Left ventricle myocardium inferior (tissue), 1 donor: ENCODE measurements at places on chromosomes 3 and 15. TPM values are rescaled to one million over a fixed set of nuclear protein-coding genes. Genes with fewer than 3 reads are reported as not detected.
A peak's percentile ranks its signal among the peaks of the same experiment; 100 is the strongest.

DNA sequence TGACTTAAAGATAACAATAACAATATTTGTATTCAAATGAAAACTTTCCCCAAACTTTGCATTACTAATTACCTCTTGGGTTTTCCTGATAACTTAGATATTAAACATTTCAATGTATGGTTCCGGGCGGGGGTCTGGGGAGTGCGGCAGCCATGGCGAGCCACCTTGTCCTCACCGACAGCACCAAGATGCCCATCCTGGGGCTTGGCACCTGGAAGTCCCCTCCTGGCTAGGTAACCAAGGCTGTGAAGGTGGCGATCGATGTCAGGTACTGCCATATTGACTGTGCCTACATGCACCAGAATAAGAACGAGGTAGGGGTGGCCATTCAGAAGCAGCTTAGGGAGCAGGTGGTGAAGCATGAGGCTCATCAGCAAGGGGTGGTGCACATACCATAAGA, 478.7 kb downstream of the CNTN3 start:
- no peaks in the 10 kb centered on the region for H3K36me3 ChIP-seq
- no peaks in the 10 kb centered on the region for H3K4me1 ChIP-seq
- H3K4me3 ChIP-seq = no peak overlapping the region
- no peaks in the 10 kb centered on the region for H3K27me3 ChIP-seq
- no peak overlapping the region for H3K27ac ChIP-seq
- DNase-seq = no peak

- H3K27ac ChIP-seq = no peak within 1 kb of the TSS
- no peaks in the 10 kb centered on the region for H3K4me1 ChIP-seq
- peaks cover 26% of the 10 kb centered on the region for H3K27me3 ChIP-seq
- no peaks in the 10 kb centered on the region for H3K36me3 ChIP-seq
- no peak for DNase-seq
- no peak within 1 kb of the TSS for H3K4me3 ChIP-seq
Observed at GRCh38 chr3:139020868-139021234, at the start of gene PRR23B. PRR23B (minus strand) TSS chr3:139020926; CDS start chr3:139020661, 265 bp downstream.

GRCh38 chr3:136651581-136651980, 100.6 kb downstream of the STAG1 start:
- H3K36me3 ChIP-seq = no peaks in the 10 kb centered on the region
- H3K27me3 ChIP-seq = no peaks in the 10 kb centered on the region
- peaks cover 3% of the 10 kb centered on the region for H3K4me1 ChIP-seq
- DNase-seq = no peak

GRCh38 chr3:13027154-13027553, 46.1 kb downstream of the IQSEC1 start:
- no peak overlapping the region for H3K27ac ChIP-seq
- H3K4me3 ChIP-seq = no peak overlapping the region
- H3K36me3 ChIP-seq = no peaks in the 10 kb centered on the region
- H3K4me1 ChIP-seq = peaks cover 33% of the 10 kb centered on the region
- DNase-seq = no peak

SLCO2A1 gene
- 18.0 TPM for total RNA-seq

- no peak overlapping the region for H3K27ac ChIP-seq
- no peaks in the 10 kb centered on the region for H3K27me3 ChIP-seq
- H3K4me3 ChIP-seq = no peak overlapping the region
Observed at GRCh38 chr3:175111036-175111435, 251.9 kb downstream of the NAALADL2 start.

GRCh38 chr3:31105011-31105410, 210.6 kb upstream of the GADL1 start:
- no peak for DNase-seq
- no peak overlapping the region for H3K27ac ChIP-seq
- no peaks in the 10 kb centered on the region for H3K36me3 ChIP-seq
- no peak overlapping the region for H3K4me3 ChIP-seq
- H3K27me3 ChIP-seq = no peaks in the 10 kb centered on the region

DNA sequence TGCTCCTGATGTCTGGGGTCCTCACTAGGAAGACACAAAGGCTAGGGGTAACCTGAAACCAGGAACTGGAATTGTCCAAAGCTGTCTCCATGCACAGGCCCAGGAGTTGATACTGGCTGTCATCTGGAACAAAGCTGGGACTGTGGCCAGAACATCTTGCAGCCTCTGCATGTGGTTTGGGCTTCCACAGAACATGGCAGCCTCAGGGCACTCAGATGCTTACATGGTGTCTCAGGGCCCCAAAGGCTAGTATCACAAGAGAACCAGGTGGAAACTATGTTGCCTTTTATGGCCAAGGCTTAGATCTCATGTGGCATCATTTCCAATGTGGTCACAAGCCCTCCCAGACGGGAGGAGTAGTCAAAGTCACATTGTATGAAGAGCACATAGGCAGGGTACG, 335.2 kb upstream of the TRIM42 start:
- H3K27me3 ChIP-seq = no peaks in the 10 kb centered on the region
- DNase-seq = no peak
- no peak overlapping the region for H3K27ac ChIP-seq
- no peaks in the 10 kb centered on the region for H3K36me3 ChIP-seq

DNA sequence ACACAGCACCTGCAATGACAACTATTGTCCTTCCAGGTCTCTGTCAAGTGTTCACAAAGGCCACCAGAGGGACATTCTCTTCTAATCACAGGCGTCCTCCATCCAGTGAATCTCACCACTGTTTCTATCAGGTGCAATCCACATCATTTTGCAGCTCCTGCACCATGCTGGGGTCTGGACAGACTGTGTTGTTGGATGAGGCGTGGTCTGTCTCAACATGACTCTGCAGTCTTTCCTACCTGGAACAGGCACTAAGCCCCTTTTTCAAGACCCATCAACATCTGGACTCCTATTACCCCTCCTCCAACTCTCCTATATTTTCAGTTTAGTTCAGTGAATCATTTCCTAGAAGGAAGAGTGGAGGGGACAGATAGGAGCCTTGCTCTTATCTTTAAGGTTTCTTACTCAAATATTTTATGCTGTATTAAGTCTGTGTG, 31.5 kb upstream of the VEPH1 start:
- no peaks in the 10 kb centered on the region for H3K27me3 ChIP-seq
- no peak overlapping the region for H3K27ac ChIP-seq
- H3K4me1 ChIP-seq = peaks cover 4% of the 10 kb centered on the region
- H3K4me3 ChIP-seq = no peak overlapping the region
- no peak for DNase-seq
- no peaks in the 10 kb centered on the region for H3K36me3 ChIP-seq

MORC1 gene
- total RNA-seq = not detected

GRCh38 chr3:354432-354831, 157.9 kb downstream of the CHL1 start:
- H3K4me3 ChIP-seq = no peak overlapping the region
- H3K4me1 ChIP-seq = peaks cover 6% of the 10 kb centered on the region
- DNase-seq = no peak
- no peaks in the 10 kb centered on the region for H3K36me3 ChIP-seq
- H3K27ac ChIP-seq = no peak overlapping the region

- no peak overlapping the region for H3K27ac ChIP-seq
- H3K4me1 ChIP-seq = peaks cover 11% of the 10 kb centered on the region
- H3K27me3 ChIP-seq = no peaks in the 10 kb centered on the region
- no peak overlapping the region for H3K4me3 ChIP-seq
Observed at GRCh38 chr3:71260782-71261181, 322.7 kb downstream of the FOXP1 start.

DNA sequence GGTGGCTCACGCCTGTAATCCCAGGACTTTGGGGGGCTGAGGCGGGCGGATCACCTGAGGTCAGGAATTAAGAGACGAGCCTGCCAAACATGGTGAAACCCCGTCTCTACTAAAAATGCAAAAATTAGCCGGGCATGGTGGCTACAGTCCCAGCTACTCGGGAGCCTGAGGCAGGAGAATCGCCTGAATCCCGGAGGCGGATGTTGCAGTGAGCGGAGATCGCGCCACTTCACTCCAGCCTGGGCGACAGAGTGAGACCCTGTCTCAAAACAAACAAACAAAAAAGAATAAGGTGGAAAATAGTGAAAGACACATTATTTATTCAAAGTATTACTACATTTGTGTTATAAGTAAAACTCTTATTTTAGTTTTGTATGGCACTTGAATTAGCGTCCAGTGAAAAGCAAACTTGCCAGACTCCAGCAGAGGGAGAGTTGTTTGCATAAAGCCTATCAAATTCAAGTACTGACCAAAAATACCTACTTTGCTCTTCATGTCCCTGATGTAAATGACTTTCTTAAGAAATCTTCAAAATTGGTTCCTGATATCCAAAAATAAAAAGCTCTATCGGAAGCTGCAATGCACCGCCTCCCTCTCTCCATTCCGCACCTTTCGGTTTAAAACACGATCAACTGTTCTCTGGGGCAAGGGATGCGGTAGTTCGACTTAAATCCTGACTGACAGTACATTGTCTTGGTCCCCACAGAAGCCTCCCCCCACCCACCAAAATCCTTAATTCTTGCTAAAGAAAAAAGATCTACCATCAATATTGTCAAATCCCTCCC, 1.2 kb downstream of the TRPM7 start:
- peak overlapping the region; percentile 97 for H3K27ac ChIP-seq
- DNase-seq = no peak
- no peaks in the 10 kb centered on the region for H3K27me3 ChIP-seq

DNA sequence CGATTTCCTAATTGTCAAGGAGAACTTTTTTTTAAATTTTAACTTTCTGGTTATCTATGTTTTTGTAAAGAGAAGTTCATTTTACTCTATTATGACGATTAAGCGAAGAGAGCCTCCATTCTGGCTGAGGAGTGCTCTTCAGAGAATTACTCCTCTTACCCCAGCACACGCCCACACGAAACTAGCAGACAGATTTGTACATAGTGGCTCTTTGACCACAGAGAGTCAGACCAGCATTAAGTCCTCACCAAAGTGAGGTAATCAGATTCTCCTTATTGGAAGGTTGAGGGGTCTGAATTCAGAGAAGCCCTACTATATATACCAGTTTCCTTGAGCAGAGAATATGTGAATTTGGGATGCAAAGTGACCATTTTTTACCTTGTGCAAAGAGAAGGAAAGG, 204.8 kb upstream of the TSC22D2 start:
- H3K4me1 ChIP-seq = no peaks in the 10 kb centered on the region
- H3K36me3 ChIP-seq = no peaks in the 10 kb centered on the region
- H3K27ac ChIP-seq = no peak overlapping the region
- no peak for DNase-seq

- DNase-seq = no peak
- peak overlapping the region; percentile 80 for H3K4me3 ChIP-seq
- H3K36me3 ChIP-seq = no peaks in the 10 kb centered on the region
- peaks cover 57% of the 10 kb centered on the region for H3K4me1 ChIP-seq
- H3K27me3 ChIP-seq = peaks cover 7% of the 10 kb centered on the region
Observed at GRCh38 chr15:64774037-64774628, 1.3 kb downstream of the RBPMS2 start.

TOPAZ1 gene
- total RNA-seq = not detected

DNA sequence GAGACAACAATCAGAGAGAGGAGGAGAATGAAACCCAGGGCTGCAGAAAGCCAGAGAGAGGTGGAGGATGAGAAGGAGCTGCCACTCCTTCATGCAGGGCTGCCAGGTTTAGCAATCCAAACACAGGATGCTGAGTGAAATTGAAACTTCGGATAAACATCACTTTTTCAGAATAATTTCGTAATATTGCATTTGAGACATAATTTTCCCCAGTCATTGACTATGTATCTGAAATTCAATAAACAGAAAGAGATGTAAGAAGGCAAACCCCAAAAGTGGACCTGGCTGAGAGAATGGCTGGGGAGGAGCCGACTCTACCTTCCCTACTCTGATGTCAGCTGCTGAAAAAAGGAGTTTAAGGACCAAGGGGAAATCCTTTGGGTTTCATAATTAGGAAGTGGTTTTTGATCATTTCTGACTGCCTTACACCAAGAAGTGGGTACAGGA, 33.8 kb downstream of the SLC9A9 start:
- peaks cover 23% of the 10 kb centered on the region for H3K4me1 ChIP-seq
- H3K27ac ChIP-seq = peak overlapping the region; percentile 45
- H3K36me3 ChIP-seq = no peaks in the 10 kb centered on the region
- H3K4me3 ChIP-seq = no peak overlapping the region
- DNase-seq = no peak

MYH15 gene
- 0.22 TPM for total RNA-seq

DNA sequence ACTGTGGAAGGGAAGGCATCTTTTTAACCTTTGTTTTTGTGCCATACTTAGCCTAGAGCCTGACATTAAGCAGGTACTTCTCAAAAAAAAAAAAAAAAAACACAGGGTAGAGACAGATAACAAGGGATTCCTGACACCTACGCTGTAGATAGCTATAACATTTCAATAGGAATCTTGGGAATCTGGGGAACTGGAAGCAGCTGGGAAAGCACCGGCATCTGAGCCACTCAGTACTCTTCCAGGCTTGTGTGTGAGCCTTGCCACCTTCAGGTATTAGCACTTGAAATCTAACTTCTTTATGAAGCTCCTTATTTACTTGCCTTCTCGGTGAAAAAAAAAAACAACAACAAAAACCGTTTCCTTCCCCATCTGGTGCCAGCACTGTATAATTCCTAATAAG, 46.8 kb downstream of the PIK3CA start:
- no peak for DNase-seq
- H3K27ac ChIP-seq = peak overlapping the region; percentile 13
- no peaks in the 10 kb centered on the region for H3K36me3 ChIP-seq
- H3K4me1 ChIP-seq = peaks cover 59% of the 10 kb centered on the region
- H3K4me3 ChIP-seq = no peak overlapping the region
- H3K27me3 ChIP-seq = no peaks in the 10 kb centered on the region

GATM gene
- total RNA-seq = 9.3 TPM

TRH gene
- not detected for total RNA-seq

GRCh38 chr15:58590236-58590635, 158.4 kb downstream of the LIPC start:
- DNase-seq = no peak
- H3K4me1 ChIP-seq = peaks cover 7% of the 10 kb centered on the region
- no peaks in the 10 kb centered on the region for H3K27me3 ChIP-seq
- H3K4me3 ChIP-seq = no peak overlapping the region
- H3K27ac ChIP-seq = no peak overlapping the region

SPINK8 gene
- not detected for total RNA-seq

DNA sequence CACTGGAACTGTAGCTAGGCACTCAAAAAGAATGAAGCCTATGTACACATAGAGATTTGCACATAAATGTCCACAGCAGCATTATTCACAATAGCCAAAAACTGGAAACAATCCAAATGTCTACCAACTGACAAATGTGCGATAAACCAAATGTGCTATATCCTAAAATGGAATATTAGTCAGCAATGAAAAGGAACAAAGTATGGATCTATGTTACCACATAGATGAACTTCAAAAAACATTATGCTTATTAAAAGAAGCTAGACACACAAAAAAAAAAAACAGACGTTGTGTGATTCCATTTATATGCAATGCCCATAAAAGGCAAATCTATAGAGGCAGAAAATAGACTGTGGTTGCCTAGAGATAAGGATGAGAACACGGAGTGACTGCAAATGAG, 39.7 kb downstream of the SRGAP3 start:
- peaks cover 3% of the 10 kb centered on the region for H3K4me1 ChIP-seq
- no peak overlapping the region for H3K4me3 ChIP-seq
- no peak for DNase-seq
- no peaks in the 10 kb centered on the region for H3K36me3 ChIP-seq
